ENCODE measurements at places on chromosomes 12 and 14. TPM values are rescaled to one million over a fixed set of nuclear protein-coding genes. Genes with fewer than 3 reads are reported as not detected.

The ENDOU gene
- total RNA-seq, result 1.9 TPM

The SDR9C7 gene
- not detected for total RNA-seq

The MIP gene
- total RNA-seq, result not detected

The PTPRB gene
- total RNA-seq, result 40.3 TPM

GRCh38 chr14:85243321-85243720 lies 286.6 kb upstream of the FLRT2 start:
- no peak for ATAC-seq

GRCh38 chr12:44875417-44875953 lies 630 bp downstream of the NELL2 start:
- no peak for ATAC-seq

DNA sequence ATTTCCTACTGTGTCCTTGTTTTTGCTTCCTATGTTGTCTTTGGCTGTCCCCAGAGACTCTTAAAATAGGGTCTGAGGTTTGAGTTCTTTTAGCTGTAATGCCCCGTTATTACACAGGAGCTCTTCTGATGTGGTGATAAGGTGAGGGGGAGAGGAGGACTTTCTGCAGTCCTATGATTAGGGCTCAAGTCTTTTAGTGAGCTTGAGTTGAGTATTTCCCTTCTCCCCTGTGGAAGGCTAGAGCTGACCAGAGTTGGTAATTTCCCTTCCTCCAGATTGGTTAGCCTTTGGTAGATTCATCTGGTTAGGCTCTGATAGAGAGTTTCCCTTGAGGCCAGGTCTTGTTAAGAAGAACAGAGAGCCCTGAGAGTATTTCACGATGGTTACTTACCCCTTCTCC lies 4.3 kb upstream of the HIF1A start:
- no peak for ATAC-seq

All from gastroesophageal sphincter (tissue), 4 donors.